ENCODE measurements at places on chromosomes 5 and 9.

- DNase-seq: no peak
Measured at GRCh38 chr9:82404881-82405280, 416.3 kb downstream of the SPATA31D1 start.

- DNase-seq: no peak
Measured at GRCh38 chr5:96070622-96071225, 109.1 kb upstream of the ELL2 start.

DNA sequence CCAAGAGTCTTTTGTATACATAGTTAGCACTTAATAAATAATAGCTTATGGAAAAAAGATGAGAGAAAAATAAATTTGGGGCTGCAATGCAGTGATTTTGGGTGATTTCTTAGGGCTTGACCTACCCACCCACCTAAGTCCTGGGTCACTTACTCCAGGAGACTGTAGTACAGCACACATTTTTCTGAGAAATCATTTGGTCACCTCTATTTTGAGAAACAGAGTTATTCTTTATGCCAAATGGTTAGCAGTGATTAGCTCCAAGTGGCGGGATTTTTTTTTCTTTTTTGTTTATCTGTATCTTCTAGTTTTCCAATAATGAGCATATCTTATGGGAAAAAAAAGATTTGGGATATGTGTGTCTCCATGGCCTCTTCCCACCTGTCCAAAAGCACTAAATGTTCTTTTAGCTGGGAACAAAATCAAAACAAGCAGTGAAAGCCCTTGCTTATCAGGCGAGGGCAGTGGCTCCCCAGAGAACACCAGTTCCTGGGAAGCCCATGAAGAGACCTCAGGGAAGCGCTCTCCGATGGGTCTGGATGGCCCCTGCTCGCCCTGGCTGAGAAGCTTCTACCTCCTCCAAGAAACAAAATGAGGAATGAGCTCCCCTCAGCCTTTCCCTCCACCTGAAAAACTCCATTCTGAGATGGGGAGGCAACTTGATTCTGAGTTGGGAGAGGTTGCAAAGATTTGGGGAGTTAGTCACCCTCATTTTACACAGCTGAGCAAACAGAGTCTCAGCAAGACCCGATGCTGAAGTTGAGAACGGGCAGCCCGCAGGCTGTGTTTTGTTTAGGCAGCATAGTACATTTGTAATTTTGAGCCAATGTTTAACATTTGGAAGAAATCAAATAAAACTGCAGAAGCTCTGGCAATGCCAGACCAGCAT, 69.9 kb downstream of the CYFIP2 start:
- DNase-seq: no peak

- DNase-seq: no peak
Measured at GRCh38 chr9:120841930-120842684, 615 bp downstream of the PSMD5 start.

- no peak for DNase-seq
Measured at GRCh38 chr9:38652044-38652443, 31.6 kb upstream of the ANKRD18A start.

DNA sequence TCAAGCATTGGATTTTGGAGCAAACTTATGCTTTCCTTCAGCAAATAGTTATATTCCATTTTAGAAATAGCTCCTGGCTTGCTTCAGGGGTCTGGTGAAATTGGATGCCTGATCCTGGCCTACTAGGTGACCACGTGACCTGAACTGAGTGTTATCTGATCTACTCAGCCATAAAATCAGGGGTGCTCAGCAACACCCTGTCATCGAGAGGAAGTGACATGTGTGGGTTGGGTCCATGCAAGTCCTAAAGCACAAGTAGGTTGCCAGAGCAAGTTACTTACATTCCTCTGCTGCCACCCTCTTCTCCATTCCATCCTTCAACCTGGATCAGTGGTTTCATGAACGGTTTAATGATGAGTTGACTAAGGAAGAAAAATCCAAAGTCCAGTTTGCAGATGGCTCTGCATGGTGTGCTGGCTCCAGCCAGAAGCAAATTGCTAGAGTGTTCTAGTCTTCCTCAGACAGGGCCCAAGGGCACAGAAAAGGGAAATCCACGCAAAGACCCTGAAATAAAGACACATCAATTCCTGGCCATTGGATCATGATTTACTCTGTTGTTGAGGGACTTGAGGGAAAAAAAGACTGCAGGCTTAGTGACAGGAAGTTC, 2.8 kb upstream of the FAM193B start:
- DNase-seq: peak; percentile 39

- DNase-seq: no peak
Measured at GRCh38 chr9:96852676-96853075, 1.6 kb downstream of the ZNF782 start.

DNA sequence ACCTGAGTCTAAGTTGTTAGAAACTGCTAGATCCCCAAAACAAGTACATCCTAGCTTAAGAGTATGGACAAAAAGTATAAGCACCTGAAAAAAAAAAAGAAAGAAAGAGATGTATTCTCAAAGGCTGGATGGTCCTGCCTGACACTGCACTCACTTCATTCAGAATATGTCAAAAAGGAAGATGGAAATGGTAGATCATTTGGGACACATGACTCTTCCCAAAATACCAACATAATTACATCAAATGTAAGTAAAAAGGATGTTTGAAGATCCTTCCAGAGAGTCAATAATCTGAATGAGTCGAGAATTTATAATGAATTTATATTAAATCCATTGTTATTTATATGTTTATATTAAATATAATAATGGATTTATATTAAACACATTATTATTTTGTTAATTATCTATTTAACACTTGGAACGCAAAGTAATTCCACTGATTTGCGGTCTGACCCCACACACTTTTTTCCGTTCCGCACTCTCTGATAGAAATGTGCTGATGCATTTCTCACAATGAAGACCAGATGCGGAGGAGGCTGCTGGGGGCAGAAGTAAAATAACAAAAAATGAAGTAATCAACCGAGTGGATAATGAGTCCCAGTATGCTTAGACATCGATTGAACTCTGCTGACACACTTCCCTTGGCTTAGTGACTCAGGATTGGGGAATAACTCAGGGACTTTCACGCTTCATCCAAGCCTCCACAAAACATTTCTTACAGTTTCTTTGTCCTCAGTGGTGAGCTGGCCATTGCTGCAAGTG, 201.2 kb downstream of the ADAMTS12 start:
- DNase-seq: no peak

DNA sequence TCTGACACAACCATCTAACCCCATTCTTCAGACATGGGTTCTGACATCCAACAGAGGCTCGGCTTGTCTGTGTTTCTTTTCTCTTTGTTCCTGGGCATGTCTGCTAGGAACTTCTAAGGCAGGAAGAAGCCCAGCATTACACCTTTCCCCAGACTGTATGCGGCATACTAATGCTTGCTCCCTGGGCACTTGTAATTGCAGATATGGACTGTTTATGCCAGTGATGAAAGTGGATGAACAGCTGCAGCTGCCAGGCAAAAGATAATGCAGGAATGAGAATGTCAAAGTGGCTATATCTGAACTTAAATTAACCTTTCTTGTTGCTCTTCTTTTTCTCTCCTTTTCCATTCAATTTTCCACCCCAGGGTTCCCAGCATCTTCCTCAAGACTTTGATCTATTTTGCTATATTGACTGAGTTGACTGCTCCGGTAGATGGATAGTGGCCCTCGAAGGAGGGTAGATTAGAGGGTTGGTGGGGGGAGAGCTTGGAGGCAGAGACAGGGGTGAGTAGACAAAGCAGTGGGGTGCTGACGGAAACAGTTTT, 344.4 kb downstream of the MAN2A1 start:
- DNase-seq: no peak

- DNase-seq: no peak
Measured at GRCh38 chr5:97528941-97529340, 345.9 kb upstream of the RIOK2 start.

GRCh38 chr5:76818844-76819831, at the start of gene F2RL1:
F2RL1 (plus strand) TSS chr5:76819030; CDS start chr5:76819183, 153 bp downstream.
- DNase-seq: peak; percentile 98

- DNase-seq: no peak
Measured at GRCh38 chr9:137514691-137515337, 35.4 kb downstream of the PNPLA7 start.

DNA sequence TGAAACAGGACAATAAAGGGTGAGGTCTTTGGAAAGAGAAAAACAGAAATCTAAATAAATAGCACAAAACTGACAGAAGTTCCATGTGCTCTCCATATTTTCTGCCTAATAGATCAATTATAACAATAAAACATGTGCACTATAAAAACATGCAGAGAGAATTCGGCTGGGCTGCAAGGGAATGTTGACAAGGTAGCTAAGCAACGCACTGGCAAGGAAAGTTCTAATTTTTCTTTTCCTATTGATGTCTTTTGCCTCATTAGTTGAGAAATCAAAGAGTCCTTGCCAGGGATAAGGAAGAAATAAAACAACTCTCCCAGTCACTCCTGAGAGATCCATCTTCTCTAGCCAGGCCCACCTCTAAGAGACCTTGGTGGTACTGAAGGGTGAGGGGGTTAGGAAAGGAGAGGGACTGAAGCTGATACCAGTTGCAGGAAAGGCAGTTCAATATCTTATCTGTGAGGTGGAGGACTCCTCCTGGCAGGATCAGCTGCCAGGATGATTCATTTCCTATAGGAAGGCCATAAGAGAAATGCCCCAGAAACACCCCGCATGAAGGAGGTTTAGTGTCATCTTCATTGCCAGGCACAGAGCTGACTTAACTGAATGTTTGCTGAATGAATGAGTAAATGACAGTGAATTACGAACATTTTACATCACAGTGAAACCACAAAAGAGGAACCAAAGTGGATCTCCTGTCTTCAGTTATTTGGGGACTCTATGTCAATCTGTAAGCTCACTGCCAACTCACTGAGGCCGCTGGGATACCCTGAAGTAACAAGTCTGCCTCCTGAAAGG, 63.7 kb upstream of the IFNK start:
- DNase-seq: no peak

GRCh38 chr9:34988218-34989002, 1.1 kb upstream of the DNAJB5 start:
- no peak for DNase-seq

- DNase-seq: no peak
Measured at GRCh38 chr9:16342246-16343020, 528.0 kb downstream of the BNC2 start.

DNA sequence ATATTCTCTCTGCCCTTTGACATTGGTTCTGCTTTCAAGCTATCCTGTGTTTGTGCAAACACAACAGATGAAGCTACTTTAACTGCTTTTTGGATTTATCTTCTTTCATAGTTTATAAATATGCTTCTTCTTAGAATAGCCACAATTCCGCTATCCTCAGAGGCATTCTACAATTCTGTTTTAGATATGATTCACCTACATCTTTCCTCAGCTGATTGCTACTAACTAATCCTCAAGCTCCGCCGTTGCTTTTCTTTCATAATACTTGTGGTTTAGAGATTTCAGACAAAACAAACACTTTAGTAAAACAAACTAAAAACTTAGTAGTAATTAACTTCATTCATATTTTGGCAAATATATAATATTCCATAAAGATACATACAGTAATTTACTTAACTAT, 52.5 kb downstream of the ECPAS start:
- DNase-seq: no peak

GRCh38 chr9:111131211-111131610, 92.9 kb upstream of the LPAR1 start:
- no peak for DNase-seq

- DNase-seq: peak; percentile 43
Measured at GRCh38 chr9:14433351-14434157, 119.6 kb upstream of the NFIB start.

DNA sequence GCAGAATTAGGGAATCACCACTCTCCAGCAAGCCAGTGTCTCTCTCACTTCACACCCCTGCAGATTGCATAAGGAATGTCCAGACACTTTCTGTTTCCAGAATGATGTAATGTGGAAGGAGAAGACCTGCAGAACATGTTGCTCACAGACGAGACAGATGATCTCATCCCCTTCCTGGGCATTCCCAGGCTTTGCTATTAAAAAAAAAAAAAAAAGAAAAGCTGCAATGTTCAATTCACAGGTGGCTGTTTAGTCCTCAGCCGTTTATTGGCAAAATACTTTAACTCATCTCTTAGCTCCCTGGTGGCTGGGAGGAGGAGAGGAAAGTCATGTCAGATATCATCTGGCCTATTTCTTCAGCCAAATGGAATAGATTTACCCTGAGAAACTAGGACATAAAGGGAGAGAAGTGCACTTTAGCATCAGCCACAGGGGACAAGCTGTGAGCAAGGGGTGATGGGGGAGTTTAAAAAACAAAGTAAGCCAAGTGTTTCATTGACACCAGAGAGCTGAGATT, 95.9 kb upstream of the TNC start:
- no peak for DNase-seq

DNA sequence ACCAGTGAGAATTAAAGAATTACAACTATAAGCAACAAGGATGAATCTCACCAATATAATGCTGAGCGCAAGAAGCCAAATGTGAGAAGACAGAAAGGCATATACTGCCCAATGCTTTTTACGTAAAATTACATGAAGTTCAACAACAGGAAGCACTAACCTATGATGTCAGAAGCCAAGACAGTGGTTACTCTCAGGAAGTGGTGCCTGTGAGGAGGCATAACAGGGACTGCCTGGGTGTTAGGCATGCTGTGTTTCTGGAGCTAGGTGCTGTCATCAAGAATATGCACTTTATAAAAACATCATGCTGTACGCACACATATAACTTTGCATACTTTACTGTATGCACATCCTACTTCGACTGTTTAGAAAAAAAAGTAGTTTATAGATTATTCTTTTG, 30.1 kb downstream of the FRMD3 start:
- DNase-seq: no peak

DNA sequence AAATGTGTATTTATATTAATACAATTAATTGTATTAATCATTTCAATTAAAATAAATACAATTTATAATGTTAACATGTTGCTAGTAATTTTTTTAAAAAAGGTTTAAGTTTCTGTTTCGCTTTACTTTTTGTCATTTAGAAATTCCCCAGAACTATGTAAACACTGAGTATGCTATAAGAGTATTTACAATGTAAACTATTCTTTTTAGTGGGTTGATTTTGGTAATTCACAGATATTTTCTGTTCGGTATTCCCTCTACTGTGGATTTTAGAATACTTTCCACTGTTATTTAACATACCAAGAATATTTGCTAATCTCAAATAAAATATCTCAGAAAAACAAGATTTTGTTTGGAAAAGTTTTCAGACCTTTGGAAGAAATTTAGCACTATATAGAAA, 1564.4 kb downstream of the EFNA5 start:
- no peak for DNase-seq

DNA sequence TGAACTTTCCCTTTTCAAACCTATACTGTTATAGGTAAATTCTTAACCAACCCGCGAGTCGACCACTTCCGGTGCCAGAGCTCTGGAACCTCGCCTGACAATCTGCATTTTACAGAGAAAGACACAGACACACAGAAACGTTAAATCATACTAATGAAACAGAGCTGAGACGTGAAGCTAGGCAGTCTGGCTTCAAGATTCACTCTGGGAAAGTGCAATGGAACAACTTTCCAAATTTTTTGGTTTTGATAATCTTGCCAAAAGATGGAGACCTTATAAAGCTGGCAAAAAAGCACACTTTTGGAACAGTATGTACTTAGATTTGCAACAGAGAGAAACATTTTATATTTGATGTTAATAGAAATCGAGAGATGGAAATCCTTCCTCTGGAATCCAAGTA, 15.9 kb upstream of the WNT8A start:
- no peak for DNase-seq

Measured in LoVo (cell line).